Astrocyte (in vitro differentiated cells and primary cell): ENCODE measurements at places on chromosomes 2 and 18. TPM values are rescaled to one million over a fixed set of nuclear protein-coding genes. Genes with fewer than 3 reads are reported as not detected.
A peak's percentile ranks its signal among the peaks of the same experiment; 100 is the strongest.

- H3K27ac ChIP-seq = no peak overlapping the region
- peaks cover 6% of the 10 kb centered on the region for H3K4me1 ChIP-seq
- peak overlapping the region; percentile 46 for H3K4me3 ChIP-seq
- H3K27me3 ChIP-seq = peaks cover 73% of the 10 kb centered on the region
- DNase-seq = no peak
Observed at GRCh38 chr2:118841828-118842461, 5.5 kb downstream of the EN1 start.

- H3K27ac ChIP-seq = no peak overlapping the region
- no peak overlapping the region for H3K4me3 ChIP-seq
- H3K36me3 ChIP-seq = no peaks in the 10 kb centered on the region
- DNase-seq = no peak
Observed at GRCh38 chr18:46054956-46055837, 16.9 kb downstream of the PSTPIP2 start.

DNA sequence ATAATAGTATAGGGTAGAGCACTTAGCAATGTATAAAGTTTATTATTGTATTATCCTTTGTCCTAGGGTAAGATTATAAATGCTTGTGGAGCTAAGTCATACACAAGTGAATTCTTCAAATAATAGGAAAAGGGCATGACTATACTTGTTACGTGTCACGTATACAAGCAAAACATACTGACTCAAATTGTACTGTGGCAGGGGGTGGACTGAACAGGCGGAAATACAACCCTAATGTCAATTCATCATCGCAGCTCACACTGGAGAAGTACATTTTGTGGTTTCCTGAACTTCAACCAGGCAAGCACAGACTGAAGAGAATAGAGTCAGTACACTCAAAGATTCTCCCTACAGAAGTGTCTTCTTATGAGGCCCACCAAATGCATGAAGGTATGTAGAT lies 201.0 kb downstream of the MBD2 start:
- H3K27ac ChIP-seq = no peak overlapping the region
- H3K36me3 ChIP-seq = no peaks in the 10 kb centered on the region
- no peaks in the 10 kb centered on the region for H3K27me3 ChIP-seq
- no peak overlapping the region for H3K4me3 ChIP-seq
- H3K4me1 ChIP-seq = peaks cover 4% of the 10 kb centered on the region

DNA sequence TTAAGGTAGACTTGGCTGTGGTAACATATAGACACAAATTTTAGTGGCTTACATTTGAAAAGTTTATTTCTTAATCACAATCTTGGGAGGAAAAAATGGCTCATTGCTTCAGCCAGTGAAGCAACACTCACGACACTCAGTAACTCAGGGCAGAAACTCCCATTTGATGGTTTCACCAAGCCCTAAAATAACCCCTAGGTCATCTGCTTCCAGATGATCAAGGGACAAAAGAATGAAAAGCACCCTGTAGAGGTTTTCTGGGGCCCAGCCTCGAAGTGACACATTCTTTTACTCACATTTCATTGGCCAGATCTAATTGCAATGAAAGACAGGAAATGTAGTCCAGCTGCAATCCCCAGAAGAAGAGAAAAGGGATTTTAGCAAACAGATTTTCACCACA lies 275.9 kb downstream of the TMX3 start:
- H3K4me3 ChIP-seq = no peak overlapping the region
- H3K27me3 ChIP-seq = no peaks in the 10 kb centered on the region
- peak overlapping the region; percentile 20 for H3K27ac ChIP-seq
- peak; percentile 66 for DNase-seq
- no peaks in the 10 kb centered on the region for H3K36me3 ChIP-seq

- no peaks in the 10 kb centered on the region for H3K4me1 ChIP-seq
- H3K27ac ChIP-seq = no peak overlapping the region
- DNase-seq = no peak
- no peaks in the 10 kb centered on the region for H3K36me3 ChIP-seq
- no peaks in the 10 kb centered on the region for H3K27me3 ChIP-seq
- no peak overlapping the region for H3K4me3 ChIP-seq
Observed at GRCh38 chr2:108423502-108424251, 25.3 kb upstream of the GCC2 start.

- no peak for DNase-seq
- no peak overlapping the region for H3K27ac ChIP-seq
- no peak overlapping the region for H3K4me3 ChIP-seq
- H3K36me3 ChIP-seq = peaks cover 6% of the 10 kb centered on the region
- peaks cover 15% of the 10 kb centered on the region for H3K4me1 ChIP-seq
Observed at GRCh38 chr2:182713601-182714000, 2.5 kb upstream of the DNAJC10 start.

GRCh38 chr2:219325136-219325535 lies 7.4 kb downstream of the RESP18 start:
- DNase-seq = no peak
- no peak overlapping the region for H3K4me3 ChIP-seq
- no peaks in the 10 kb centered on the region for H3K4me1 ChIP-seq
- H3K27ac ChIP-seq = no peak overlapping the region

DNA sequence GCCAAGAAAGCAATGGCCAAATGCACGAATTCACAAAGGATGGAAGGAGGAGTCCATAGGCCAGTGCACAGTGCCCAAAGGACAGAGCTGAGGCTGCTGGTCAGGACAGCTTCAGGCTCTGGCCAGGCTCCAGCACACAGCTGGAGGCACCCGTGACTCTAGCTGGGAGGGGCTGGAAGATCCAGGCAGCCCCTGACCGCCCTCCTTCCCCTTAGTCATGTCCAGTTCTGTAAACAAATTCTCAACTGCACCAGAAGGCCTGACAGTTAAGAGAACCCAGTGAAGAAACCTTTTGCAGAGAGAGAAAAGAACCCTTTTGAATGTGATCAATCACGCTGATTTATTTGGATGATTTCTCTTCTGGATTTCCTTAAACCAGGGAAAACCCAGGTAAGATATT lies 7.7 kb upstream of the YWHAQ start:
- no peak overlapping the region for H3K4me3 ChIP-seq
- no peak overlapping the region for H3K27ac ChIP-seq

DNA sequence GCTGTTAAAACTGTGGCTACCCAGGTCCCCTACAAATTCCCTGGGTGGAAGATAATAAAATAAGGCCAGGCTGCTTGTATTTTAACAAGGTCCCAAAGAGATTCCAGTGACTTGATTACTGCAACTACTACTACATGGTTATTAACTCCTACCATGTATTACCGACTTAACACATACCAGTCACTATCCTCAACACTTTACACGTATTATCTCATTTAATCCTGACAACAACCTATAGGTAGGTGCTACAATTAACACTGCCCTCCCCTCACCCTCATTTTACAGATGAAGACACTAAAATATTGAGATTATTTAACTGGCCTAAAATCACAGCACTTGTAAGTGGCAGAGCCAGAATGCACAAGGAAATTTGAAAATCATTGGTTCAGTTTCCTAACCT lies 5.4 kb downstream of the CLASP1 start:
- H3K36me3 ChIP-seq = peaks cover 2% of the 10 kb centered on the region
- DNase-seq = no peak
- H3K27me3 ChIP-seq = no peaks in the 10 kb centered on the region
- no peak overlapping the region for H3K4me3 ChIP-seq
- no peak overlapping the region for H3K27ac ChIP-seq

GRCh38 chr2:173117678-173118077 lies 42.0 kb downstream of the MAP3K20 start:
- no peaks in the 10 kb centered on the region for H3K27me3 ChIP-seq
- H3K36me3 ChIP-seq = no peaks in the 10 kb centered on the region
- no peak for DNase-seq
- H3K4me3 ChIP-seq = no peak overlapping the region

- H3K4me1 ChIP-seq = no peaks in the 10 kb centered on the region
- no peak overlapping the region for H3K4me3 ChIP-seq
- H3K27me3 ChIP-seq = no peaks in the 10 kb centered on the region
- DNase-seq = no peak
- H3K36me3 ChIP-seq = no peaks in the 10 kb centered on the region
- H3K27ac ChIP-seq = no peak overlapping the region
Observed at GRCh38 chr2:95386031-95386430, 16.5 kb upstream of the FAHD2A start.

DNA sequence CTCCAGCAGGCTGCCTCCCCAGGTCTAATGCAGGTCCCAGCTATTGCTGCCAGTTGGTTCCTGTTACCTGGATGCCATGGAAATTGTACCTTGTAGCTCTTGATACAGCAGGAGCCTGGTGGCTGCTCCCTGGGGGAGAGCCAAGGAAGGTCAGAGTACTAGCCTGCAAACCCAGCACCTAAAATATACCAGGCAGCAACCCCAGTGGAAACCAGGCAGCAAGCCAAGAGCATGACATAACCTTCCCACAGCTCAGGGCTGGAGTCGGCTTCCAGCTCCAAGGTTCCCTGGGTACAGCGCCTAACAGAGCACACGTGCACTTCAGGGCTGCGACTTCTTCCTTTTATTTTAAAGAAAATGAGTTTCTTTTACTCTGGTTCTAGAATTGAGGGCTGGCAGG lies 30.3 kb downstream of the TNP1 start:
- no peak overlapping the region for H3K27ac ChIP-seq
- H3K4me1 ChIP-seq = peaks cover 9% of the 10 kb centered on the region
- H3K36me3 ChIP-seq = no peaks in the 10 kb centered on the region
- DNase-seq = peak; percentile 63
- no peaks in the 10 kb centered on the region for H3K27me3 ChIP-seq

DNA sequence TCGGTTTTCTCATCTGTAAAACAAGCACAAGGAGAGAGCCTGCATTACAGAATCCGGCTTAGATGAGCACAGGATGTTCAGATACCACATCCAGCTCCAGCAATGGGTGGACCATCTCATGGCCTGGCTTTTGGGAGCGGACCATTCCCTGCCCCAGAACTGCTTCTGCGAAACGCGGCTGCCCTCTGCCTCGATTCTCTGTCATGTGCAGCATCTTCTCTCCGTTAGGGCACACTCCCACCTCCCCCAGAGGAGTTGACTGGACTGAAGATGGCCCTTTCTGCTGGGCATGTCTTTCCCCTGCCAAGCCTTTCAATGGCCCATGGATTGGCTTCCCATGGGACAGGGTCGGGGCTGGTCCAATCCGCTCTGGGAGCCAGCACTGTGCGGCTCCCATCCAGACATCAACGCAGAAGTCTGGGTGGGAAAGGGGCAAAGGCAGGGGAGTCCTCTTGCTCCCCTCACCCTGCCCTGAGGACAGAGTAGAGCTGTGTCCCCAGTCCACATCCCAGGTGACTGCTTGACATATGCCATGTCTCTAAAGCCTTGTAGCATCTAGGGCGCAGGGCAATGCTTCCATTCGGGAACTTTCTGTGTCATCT lies 14.3 kb upstream of the FAHD2A start:
- H3K4me3 ChIP-seq = no peak overlapping the region
- no peak overlapping the region for H3K27ac ChIP-seq
- no peak for DNase-seq
- H3K27me3 ChIP-seq = no peaks in the 10 kb centered on the region
- no peaks in the 10 kb centered on the region for H3K4me1 ChIP-seq

GRCh38 chr18:60329131-60329530 lies 43.4 kb downstream of the MC4R start:
- H3K27ac ChIP-seq = no peak overlapping the region
- H3K36me3 ChIP-seq = no peaks in the 10 kb centered on the region
- DNase-seq = no peak
- no peak overlapping the region for H3K4me3 ChIP-seq

GRCh38 chr2:8743261-8743660 lies 61.4 kb downstream of the ID2 start:
- peaks cover 3% of the 10 kb centered on the region for H3K4me1 ChIP-seq
- no peaks in the 10 kb centered on the region for H3K27me3 ChIP-seq
- no peak overlapping the region for H3K4me3 ChIP-seq
- DNase-seq = peak; percentile 8

DNA sequence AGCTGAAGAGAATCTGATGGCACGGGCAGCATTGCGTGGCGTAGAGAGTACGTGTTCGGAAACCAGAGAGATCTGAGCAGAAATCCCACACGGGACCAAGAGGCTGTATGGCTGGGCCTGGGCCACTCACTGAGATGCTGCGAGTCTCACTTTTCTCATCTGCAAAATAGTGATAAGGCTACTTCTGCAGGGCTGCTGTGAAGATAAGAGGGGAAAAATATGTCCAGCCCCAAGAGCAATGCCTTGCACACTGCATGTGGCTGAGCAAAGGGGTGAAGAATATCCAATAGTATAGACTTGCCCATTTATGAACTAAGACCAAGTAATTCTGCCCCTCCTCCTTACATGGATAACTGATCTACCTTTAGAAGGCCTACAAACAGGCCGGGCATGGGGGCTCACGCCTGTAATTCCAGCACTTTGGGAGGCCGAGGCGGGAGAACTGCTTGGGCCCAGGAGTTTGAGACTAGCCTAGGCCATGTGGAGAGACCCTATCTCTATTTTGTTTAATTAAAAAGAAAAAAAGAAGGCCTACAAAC lies 3.1 kb downstream of the FECH start:
- no peaks in the 10 kb centered on the region for H3K27me3 ChIP-seq
- DNase-seq = no peak
- peaks cover 9% of the 10 kb centered on the region for H3K4me1 ChIP-seq
- H3K27ac ChIP-seq = no peak overlapping the region
- H3K4me3 ChIP-seq = no peak overlapping the region

- DNase-seq = no peak
- no peak overlapping the region for H3K4me3 ChIP-seq
- H3K36me3 ChIP-seq = no peaks in the 10 kb centered on the region
- no peaks in the 10 kb centered on the region for H3K4me1 ChIP-seq
Observed at GRCh38 chr2:100160396-100160795, 18.0 kb upstream of the AFF3 start.

DNA sequence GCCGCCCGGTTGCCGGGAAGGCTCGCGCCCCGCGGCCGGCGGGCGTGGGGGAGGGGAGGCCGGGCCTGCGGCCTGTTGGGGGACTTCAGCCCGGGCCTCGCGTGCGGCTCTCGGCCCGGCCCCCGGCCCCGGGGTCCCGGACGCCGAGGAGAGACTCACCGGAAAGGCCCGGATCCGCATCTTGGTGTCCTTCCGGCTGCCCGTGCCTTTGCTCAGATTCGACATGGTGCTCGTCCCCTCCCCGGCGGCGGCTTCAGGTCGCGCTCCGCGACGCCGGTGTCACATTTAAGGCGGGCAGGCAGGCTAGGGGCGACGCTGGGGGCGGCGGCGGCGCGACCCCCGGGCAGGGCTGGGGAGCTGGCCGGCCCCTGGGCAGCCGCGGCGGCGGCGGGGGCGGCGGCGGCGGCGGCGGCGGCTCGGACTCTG lies 365 bp downstream of the CUL3 start:
- DNase-seq = no peak
- H3K36me3 ChIP-seq = no peaks in the 10 kb centered on the region
- no peaks in the 10 kb centered on the region for H3K27me3 ChIP-seq
- peak overlapping the region; percentile 71 for H3K4me3 ChIP-seq
- H3K4me1 ChIP-seq = peaks cover 9% of the 10 kb centered on the region
- H3K27ac ChIP-seq = peak overlapping the region; percentile 89

The ANKRD30B gene
- not detected in 2 replicates for total RNA-seq

The SLC4A3 gene
- total RNA-seq = 10.9 and 11.2 TPM in 2 replicates

The COL3A1 gene
- 350 and 458 TPM in 2 replicates for total RNA-seq

The PROKR1 gene
- total RNA-seq = 0.05 TPM in 1 of 2 replicates, not detected in the other

The PTPRN gene
- 76.6 and 88.2 TPM in 2 replicates for total RNA-seq

The FABP1 gene
- not detected in 2 replicates for total RNA-seq

The FIGN gene
- 25.9 and 30.3 TPM in 2 replicates for total RNA-seq

The CAPN14 gene
- total RNA-seq = 0.12 and 0.14 TPM in 2 replicates

The RAPGEF4 gene
- total RNA-seq = 0.62 and 1.1 TPM in 2 replicates

The POMC gene
- not detected in 2 replicates for total RNA-seq

The DAW1 gene
- total RNA-seq = 0.75 and 0.86 TPM in 2 replicates

The SCG2 gene
- 5.6 and 6.9 TPM in 2 replicates for total RNA-seq

The UPP2 gene
- total RNA-seq = not detected in 2 replicates

The TM4SF20 gene
- not detected in 2 replicates for total RNA-seq

The CAD gene
- total RNA-seq = 50.7 and 51.2 TPM in 2 replicates

The NYAP2 gene
- total RNA-seq = 0.14 and 0.19 TPM in 2 replicates
